ENCODE measurements at places on chromosomes 16 and 17.
A peak's percentile ranks its signal among the peaks of the same experiment; 100 is the strongest.

DNA sequence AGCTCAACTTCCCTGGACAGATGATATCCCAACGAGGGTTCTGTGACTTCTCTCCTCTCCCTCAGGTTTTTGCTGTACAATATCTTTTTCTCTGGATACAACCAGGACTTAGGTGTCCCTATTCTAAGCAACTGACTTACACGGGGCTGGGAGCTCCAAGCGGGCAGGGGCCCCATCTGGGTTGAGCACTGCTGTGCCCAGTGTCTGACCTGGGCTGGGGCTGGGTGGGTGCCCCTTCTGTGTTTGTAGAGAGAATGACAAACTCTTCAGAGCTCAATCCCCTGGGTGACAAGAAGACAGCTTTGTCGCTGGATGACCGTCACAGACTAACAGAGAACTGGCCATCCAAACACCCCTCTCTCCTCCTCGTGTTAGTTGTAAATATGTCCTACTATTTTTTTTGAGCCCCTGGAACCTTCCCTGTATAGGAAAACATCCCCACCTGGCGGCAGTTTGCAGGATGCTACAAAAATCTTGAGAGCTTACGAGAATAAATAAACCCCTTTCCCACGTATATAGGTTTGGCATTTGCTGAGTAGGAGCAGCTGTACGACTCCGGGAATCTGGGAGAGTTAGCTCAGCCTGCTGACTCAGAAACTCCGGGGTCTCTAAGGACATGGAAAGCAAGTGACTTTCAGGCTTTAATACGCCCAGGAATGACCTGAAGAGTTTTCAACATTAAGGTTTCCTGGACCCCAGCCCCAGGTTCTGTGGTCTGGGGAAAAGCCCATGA lies 23.7 kb upstream of the RCVRN start:
- no peak for DNase-seq

DNA sequence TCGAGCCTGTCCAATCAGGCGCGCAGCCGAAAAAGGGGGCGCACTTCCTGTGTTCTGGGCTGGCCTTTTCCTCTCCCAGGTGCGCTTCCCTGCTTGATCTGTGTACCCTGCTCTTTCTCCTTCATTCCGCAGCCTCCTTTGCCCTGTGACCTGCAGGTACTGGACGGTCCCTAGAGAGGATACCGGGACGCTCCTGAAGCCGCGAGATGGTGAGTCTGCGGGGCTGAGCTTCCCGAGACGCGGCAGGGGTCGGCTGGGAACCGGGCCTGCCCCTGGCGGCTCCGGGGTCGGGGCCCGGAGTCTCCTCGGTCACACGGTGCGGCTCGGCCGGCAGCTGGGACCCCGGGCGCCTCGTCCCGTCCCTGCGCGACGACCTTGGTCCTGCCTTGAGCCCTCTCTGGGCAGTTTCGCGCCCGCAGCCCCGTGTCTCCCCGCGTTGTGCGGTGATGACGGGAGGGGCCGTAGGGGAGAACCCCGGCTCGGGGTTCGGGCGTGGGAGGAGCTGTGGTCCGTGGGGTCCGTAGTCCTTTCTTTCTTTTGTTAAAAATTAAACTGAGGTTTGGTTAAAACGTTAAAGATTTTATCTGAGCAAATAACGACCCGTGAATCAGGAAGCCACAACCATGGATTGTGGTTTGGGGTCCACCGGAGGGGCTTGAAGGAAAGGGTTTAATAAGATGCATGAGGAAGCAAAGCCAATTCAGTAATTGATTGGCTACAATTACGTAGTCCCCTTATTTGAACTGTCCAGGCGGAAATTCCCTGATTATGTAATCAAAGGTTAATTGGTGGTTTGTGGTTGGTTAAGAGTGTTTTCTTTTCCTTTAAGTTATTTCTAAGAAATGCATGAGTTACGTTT lies 172.8 kb upstream of the ZNF267 start:
- peak; percentile 55 for DNase-seq

DNA sequence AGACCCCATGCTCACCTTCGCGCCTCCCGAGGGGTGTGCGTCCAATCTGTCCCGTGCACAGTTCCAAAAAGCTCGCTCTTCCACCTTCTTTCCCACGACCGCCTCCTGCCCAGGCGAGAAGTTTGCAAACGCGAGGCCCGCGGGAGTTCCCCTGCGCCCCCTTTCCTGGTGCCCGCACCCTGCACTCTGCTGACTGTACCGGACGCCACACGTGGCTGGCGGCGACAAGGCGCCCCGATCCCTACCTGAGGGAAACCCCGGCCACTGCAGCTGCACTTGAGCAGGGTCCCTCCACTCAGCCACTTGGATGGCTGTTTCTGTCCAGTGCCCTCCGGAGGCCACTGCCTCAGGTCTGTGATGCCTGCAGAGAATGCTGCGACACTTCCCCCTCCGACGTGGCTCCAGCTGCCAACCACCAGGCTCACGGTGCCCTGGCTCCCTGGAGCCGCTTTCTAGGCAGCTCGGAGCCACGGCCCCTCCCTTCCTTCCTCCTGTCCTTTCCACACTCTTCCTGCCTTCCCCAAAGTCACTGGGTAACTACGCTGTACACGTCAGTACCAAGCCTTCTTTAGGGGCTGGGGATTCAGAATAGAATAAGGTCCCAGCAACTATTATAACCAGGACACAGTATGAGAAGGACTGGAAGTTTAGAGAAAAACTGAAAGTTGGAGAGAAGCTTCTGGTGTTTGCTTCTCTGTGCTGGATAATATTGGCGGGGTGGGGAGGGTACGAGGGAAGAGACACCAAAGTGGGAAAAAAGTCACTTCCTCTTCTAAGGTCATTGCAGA lies at the start of gene MLKL:
Gene MLKL (minus strand): TSS at position 425 of the 788 bp plus-strand sequence. CDS start 5,105 bp downstream, outside the sequence.
- DNase-seq, result no peak

DNA sequence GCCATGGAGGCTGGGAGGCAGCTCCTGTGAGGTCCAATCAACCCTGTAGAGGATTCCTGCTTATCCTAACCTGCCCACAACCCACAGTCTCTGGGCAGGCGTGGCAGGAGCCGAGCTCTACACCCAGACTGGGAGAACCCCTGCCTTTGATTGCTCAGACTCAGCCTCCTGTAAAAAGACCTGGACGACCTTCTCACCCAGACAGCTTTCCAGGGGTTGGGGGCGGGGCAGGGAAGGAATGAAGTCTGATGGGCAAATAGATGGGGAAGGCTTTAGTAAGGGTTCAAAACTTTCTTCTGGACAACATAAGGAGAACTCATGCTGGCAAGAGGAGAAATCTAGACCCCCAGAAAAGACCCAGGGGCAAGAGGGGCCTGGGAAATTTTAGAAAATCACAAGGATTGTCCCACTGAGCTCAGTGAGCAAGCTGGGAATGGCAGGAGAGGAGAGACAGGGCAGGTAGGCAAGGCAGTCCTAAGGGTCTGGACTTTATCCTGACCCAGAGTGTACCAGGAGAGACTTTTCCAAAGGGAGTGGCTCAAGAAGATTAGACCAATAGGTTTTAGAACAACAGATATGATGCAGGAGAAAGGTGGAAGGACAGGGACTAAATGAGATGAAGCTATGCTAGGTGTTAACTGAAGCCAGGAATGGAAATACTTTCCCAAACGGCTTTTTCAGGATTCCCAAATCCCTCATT lies 70.8 kb downstream of the TMEM132E start:
- DNase-seq, result no peak

DNA sequence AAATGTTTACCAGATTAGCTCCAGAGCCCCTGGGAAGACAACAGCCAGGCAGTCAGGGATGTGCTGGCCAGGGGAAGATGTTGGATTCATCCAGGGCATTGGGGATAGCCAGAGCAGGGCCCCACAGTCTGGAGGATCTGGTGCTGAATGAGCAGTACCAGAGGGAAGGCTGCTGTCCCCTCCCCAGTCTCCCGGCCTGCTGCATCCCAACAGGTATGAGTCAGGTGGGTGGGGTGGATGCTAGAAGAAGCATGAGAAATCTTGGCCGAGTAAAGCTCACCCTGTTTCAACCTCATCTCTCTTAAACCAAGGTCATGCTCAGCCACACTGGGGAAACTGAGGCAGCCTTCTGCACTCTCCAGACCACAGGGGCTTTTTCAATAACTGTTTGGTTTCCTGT lies 71.9 kb upstream of the SEC14L1 start:
- DNase-seq, result no peak

- no peak for DNase-seq
These were observed 9.0 kb downstream of the EMP2 start for GRCh38 chr16:10571354-10571753.

- DNase-seq, result no peak
These were observed 83.3 kb upstream of the GPRC5B start for GRCh38 chr16:19967963-19968362.

- DNase-seq, result no peak
These were observed 9.8 kb downstream of the CMTM3 start for GRCh38 chr16:66614161-66614802.

GRCh38 chr16:58449306-58449705 lies 50.6 kb upstream of the NDRG4 start:
- no peak for DNase-seq

- no peak for DNase-seq
These were observed 154.0 kb downstream of the ZNF423 start for GRCh38 chr16:49701789-49702494.

GRCh38 chr16:56836410-56837230 lies 28.4 kb upstream of the SLC12A3 start:
- no peak for DNase-seq

GRCh38 chr17:44152875-44153274 lies 11.1 kb downstream of the HROB start:
- DNase-seq, result no peak

DNA sequence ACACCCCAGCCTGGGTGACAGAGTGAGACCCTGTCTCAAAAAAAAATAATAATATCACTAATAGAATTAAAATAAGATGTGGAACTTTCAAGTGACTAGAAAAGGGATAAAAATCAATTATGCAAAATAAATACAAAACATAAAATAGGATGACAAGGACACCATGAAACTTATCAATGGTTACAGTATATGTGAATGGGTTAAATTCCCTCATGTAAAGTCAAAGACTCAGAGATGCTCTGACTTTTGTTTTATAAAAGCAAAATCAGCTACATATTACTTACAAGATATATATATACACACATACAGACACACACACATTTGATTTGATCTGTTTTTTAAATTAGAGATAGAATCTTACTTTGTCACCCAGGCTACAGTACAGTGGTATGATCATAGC lies 33.5 kb upstream of the SCNN1B start:
- DNase-seq, result no peak

GRCh38 chr16:31351246-31351941 lies 3.6 kb upstream of the ITGAX start:
- DNase-seq, result no peak

DNA sequence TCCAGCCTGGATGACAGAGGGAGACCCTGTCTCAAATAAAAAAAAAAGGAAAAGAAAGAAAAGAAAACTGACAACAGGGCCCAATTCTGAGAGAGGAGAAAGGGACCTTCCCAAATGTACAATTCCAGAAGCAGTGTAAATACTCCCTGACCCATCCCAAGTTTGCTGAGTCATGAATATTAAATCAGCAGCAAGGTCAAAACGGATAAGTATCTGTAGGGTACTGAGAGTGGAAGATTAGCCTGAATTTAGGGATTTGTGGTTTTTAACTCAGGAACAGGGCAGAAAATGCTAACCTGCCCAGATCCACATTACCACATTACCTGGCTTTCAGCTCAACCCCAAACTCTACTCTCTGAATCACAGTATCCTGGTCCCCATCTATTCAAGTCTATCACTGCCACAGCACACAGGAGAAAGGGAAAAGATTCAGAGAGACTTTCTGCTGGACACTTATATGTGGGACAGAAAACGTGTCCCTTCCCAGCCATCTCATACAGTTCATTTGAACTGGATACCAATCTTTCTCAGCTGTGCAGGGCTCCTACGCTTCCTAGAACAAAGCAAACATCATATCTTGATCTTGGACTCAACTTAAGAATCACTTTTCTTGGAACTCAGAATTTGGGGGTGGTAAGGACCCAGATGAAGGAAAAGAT lies 2.9 kb downstream of the FXR2 start:
- no peak for DNase-seq

DNA sequence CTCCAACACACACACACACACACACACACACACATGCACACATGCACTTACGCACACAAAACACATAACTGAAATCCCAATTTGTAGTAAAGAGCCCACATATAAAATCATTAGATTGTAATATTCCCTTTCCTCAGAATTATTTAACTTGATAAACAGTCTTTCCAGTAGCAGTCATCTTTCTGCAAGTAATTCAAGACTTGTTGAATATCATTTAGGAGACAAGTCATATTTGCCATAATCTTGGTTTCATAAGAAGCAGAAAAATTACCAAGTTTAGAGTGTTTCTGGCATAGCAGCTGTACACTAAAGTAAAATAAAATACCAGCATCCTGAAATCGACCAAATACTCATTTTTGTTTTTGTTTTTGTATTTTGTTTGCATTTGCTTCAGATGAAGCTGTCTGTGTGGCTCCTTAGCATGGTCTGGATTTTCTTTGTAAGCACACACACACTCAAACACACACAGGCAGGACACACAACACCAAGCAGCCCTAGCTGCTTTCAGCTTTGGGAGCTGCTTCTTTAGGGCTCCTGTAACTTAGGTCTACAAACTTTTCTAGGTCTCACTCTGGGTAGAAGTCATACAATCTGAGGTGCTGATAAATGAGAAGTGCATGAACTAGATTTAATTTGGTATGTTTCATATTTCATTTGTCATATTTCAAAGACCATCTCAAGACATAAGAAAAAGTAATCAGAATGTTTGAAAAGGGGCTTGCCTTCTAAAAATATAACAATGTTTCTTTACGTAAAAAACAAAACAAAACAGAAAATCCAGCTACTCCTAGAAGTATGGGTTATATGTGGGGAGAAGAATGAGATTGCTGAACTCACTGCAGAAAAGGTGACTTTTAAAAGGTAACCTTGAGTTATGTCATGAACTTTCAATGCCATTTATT lies 3.0 kb downstream of the SALL1 start:
- no peak for DNase-seq

DNA sequence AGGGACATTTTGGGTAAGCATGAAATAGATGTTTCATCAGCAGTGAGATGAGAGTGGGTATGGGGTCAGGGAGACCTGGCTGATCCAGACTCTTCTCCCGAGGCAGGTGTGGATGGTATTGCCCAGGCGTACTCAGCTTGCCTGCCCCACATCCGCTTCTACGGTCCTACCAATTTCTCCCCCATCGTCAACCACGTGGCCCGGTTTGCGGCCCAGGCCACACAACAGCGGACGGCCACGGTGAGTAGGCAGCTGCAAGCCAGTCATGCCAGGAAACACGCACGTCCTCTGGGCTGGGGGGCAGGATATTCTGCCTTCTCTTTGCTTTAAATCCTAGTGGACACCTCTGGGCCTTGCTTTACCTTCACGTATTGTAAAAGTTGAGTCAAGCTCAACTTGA lies 44.7 kb downstream of the CPNE2 start:
- no peak for DNase-seq

DNA sequence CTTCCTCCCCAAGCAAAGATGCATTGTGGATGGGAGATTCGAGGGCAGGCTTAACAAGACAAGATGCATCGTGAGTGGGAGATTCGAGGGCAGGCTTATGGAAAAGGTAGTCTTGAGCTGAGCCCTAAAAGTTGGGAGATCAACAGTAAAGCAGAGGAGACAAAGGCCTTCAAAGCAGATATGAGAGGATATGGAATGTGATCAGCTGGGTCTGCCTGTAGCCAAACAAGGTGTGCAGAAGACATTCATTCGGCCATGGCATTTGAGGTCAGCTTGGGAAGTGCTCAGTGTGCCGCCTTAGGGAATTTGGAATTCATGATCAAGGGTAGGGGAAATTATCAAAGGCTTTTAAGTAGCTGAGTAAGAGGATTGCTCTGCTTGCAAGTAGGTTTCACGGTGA lies 39.5 kb downstream of the DNAH9 start:
- no peak for DNase-seq
